ENCODE measurements at places on chromosomes 16 and 17. TPM values are rescaled to one million over a fixed set of nuclear protein-coding genes. Genes with fewer than 3 reads are reported as not detected.

The TBKBP1 gene
- total RNA-seq = 13.6 TPM

The KCNH4 gene
- not detected for total RNA-seq

The MAP2K4 gene
- 23.2 TPM for total RNA-seq

The LGALS9B gene
- not detected for total RNA-seq

The BRICD5 gene
- 1.8 TPM for total RNA-seq

The OR3A1 gene
- total RNA-seq = under 0.01 TPM

The MYO15A gene
- 0.85 TPM for total RNA-seq
